Esophagus squamous epithelium (tissue), 5 donors: ENCODE measurements at places on chromosomes 16 and 17.

- DNase-seq = no peak
These were observed 186.2 kb downstream of the SLC39A11 start for GRCh38 chr17:72906306-72906705.

- no peak for DNase-seq
These were observed 50.4 kb downstream of the OR1D5 start for GRCh38 chr17:3012926-3013581.

GRCh38 chr16:2237493-2238149 lies 1.4 kb downstream of the DNASE1L2 start:
- no peak for DNase-seq

DNA sequence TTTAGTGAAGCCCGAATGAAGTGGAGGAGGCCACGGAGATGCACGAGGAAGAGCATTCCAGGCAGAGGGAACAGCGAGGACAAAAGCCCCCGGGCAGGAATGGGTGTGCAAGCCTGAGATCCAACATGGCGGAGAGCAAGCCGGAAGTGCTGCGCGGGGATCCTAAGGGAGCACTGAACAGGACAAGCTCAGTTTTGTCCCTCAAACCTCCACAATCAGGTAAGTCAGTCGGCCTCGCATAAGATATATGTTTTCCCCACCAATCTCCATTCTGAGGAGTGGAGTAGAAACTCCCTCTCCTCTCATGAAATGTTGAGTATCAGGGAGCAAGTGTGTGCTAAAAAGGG lies 32.9 kb upstream of the USP22 start:
- no peak for DNase-seq

DNA sequence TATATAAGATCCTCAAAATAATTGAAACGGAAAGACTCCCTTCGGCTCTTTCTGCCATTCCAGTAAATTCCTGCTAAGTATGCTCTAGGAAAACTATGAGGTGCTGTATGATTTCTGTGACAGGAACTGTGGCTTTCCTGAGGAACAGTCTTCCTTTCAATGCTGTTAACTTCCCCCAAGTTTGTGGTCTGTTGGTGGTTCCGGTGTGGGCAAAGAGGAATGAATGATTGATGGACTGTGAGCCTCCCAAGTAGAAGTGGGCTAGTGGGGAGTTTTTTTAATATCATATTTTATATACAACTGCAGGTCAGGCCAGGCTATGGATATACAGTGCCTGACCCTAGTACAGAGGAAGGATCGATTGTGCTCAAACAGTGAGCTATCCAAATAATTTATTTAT lies 560.7 kb upstream of the RBFOX1 start:
- DNase-seq = no peak

DNA sequence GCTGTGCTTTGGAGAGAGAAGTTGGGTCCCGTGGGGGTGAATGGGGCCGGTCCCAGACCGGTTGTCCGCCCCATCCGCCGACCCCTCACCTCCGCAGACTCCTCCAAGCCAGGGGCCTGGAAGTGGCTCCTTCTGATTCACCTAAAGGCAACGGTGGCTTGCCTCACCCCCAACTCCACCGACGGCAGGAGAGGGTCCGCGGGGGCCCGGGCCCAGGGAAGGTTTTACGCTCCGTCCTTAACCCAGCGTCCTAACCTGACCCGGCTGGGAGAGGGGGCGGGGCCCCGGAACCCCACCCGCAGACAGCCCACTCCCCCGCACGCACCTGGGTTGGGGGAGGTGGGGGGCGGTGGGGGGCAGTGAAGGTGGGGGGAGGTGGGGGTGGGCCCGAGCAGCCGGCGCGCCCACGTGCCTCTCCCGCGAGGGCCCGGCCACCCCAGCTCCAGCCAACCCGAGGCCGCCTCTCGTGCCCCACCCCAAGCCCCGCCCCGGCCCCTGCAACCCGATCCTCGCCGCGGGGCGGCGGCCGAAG lies 12.7 kb upstream of the CD300A start:
- no peak for DNase-seq

GRCh38 chr17:31535581-31535981 lies 144.1 kb downstream of the RAB11FIP4 start:
- DNase-seq = no peak

GRCh38 chr16:89864527-89864820 lies 8.9 kb upstream of the TCF25 start:
- no peak for DNase-seq

DNA sequence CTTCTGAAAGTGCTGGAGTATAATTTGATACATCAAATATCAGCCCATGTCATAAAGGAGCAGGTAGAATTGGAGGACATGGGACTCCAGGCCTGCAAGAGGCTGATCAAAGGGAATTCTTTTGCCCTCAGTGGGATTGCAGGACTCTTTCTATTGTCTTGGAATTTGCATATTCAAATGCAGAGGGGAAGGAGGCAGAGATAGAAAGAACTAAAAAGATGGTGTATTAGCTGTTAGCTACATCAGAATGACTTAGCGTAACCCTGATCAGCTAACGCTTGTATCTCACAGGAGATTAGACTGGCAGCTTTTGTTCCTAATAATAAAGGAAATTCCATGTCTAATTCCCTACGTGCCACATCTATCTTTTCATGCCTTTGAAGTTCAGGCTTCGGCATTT lies 1014.7 kb upstream of the RBFOX1 start:
- no peak for DNase-seq

DNA sequence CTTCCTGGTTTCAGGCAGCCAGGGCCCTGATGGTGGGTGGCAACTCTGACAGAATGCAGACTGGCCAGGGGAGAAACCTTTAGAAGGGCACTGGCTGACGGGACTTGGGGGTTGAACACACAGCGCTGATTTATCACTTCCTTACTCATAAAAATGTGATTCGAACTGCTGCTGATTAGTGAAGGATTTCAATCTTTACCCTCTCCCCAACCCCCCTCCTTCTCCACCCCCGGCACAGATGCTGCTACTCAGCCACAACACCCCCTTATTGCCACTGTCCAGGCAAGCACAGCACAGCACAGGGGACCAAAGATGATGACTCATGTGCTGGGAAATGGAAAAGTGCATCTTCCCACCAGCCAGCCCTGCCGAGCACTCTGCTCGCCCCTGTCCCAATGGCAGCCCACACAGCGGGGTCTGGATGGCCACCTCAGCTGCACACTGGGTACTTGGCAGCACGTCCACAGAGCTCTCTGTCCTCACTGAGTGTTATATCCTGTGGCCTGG lies 70.1 kb downstream of the SMG6 start:
- no peak for DNase-seq

DNA sequence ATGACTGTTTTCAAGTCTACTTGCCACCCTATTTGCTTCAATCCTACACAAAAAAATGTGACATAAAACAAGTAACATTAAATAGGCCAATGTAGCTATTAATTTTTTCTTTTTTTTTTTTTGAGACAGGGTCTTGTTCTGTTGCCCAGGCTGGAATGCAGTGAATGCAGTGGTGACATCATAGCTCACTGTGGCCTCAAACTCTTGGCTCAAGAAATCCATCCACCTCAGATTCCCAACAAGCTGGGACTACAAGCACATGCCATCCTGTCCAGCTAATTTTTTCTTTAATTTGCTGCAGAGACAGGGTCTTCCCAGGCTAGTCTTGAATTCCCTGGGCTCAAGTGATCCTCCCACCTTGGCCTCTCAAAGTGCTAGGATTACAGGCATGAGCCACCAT lies 29.4 kb downstream of the ANKFY1 start:
- no peak for DNase-seq

DNA sequence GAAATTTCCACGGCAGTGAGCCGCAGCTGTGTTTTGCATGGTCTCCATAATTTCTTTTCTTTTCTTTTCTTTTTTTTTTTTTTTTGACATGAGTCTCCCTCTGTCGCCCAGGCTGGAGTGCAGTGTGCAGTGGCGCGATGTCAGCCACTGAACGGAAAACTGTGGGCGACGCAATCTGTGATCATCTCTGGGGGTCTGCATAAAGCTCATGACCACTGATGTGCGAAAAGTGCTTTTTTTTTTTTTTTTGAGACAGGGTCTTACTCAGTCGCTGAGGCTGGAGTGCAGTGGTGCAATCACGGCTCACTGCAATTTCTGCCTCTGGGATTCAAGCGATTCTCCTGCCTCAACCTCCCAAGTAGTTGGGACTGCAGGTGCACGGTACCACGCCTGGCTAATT lies 117.6 kb downstream of the ABCC6 start:
- no peak for DNase-seq

- no peak for DNase-seq
These were observed 612 bp downstream of the PSMD12 start for GRCh38 chr17:67365738-67366192.

DNA sequence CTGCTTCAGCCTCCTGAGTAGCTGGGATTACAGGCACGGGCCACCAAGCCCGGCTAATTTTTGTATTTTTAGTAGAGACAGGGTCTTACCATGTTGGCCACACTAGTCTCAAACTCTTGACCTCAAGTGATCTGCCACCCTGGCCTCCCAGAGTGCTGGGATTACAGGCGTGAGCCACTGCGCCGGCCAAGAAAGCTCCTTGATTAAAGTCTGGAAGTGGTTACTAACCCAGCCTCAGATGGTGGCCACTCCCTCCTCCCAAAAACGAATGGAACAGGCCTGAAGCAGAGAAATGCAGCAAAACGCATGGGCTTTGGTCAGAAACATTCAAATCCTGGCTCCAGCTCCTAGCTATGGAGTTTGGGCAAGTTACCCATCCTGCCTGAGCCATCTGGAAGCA lies 11.3 kb downstream of the FKBP10 start:
- no peak for DNase-seq

GRCh38 chr17:11081342-11081741 lies 159.7 kb upstream of the SHISA6 start:
- no peak for DNase-seq
